A549 (cell line): ENCODE measurements at places on chromosomes 2 and 18. TPM values are rescaled to one million over a fixed set of nuclear protein-coding genes. Genes with fewer than 3 reads are reported as not detected.
A peak's percentile ranks its signal among the peaks of the same experiment; 100 is the strongest.

Gene SERPINB11
- polyA plus RNA-seq = not detected in 3 replicates

Gene ZDBF2
- polyA plus RNA-seq = 1.3 to 1.7 TPM (median 1.5 TPM) in 3 replicates

Gene EPAS1
- 111 to 128 TPM (median 122 TPM) in 3 replicates for polyA plus RNA-seq

Gene RIT2
- not detected in 3 replicates for polyA plus RNA-seq

Gene SERPINB3
- not detected in 3 replicates for polyA plus RNA-seq

Gene GREB1
- 1.1 to 1.4 TPM (median 1.4 TPM) in 3 replicates for polyA plus RNA-seq

DNA sequence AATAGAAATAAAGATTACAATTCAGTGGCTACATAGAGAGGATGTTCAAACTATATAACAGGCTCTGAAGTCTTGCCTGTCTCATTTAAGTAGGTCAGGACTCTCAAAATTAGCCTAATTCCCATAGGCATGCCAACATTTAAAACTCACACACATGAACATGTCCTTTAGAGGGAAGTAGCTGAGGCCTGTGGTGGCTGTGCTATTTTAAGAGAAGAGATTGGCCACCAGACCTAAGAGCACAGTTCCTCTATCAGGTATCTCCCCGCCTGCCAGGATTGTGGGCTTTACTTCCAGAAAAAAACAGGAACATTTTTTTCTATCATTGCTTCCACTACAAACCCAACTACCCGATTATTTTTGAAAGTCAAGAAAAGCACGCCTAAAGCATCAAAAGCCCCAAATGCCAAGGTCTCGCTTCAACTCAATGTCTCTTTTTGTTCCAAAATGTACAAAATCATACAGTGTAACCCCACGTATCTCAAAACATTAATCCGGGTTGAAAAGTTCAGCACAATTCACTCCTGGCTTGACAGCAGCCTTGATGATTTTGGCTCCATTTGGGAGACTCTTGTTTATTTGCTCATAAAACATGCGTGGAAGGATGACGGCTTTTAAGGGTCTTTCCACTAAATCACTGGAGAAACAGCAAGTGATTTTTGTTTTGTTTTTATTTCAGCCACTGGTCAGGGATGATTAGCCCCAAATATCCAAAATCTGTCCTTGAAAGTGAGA lies 15.3 kb downstream of the FHL2 start:
- DNase-seq = no peak

DNA sequence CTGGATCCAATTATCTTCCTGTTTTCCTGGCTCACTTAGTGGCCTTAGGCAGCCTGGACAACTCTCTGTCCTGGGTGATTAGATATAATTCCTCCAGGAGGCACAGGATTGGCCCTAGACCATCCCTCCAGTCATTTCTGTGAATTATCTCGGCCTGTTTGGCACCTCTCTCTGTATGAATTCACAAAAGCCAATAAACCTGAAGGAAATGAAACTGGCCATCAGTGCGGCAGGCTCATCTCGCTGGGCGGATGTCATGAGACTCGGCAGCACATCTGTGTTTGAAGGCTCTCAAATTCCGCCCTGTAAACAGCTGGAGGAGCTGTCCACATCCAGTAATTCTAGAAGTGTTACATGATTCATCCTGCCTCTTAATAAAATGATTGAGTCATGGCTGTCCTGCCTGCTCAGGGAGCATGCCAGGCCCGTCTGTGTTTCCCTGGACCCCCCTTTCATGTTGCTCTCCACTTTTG lies 38.6 kb downstream of the ACOXL start:
- peak; percentile 6 for DNase-seq

DNA sequence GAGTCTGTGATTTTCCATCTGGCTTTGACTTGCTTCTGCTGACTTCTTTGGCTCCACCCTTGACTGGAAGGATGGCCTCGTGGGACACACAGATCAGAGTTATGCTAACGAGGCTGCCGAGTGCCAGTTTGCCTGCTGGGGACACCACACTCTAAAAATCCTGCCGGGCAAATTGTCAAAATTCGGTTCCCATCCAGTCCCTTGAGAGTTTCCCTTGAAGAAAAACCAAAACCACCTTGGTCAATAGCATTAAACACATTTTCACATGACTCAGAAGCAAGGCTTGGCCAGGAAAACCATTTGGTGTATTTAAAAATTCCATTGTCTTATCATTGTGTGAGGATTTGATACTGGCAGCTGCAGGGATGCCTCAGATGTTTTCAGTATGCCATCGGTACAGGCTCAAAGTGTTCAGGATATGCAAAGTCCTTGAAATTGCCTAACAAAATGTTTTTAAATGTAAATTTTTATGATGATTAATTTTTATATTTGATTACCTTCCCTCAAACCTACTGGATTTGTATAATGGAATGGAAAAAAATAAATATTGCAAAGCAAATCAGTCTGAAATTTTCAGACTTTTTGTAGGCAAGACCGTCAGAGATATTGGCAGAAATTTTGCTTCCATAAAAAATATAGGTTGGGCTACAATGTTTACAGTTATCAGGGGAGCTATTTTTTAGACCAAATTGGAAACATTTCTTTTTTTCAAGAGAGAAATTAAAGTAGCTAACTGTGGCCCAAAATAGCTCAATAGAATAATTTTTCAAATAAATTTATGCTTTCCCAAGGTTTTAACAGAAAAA lies 41.6 kb downstream of the KCNE4 start:
- no peak for DNase-seq

DNA sequence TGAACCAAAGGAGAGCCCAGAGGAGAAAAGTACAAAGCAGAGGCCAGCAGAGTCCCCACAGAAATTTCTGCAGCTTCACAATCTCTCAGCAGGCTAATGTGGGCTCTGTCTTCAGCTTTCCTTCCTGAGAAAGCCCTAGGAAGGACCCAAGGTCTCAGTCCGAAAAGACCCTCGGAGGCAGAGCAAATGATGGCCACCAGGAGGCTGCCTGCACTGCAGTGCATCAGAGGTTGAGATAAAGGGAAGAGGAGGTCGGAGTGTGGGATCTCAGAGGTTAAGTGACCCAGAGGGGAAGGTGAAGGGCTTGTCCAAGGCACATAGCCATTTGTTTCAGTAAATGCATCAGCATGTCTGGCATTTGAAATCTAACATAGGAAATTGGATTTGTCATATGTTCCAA lies 299.1 kb upstream of the SLC14A2 start:
- no peak for DNase-seq

- no peak for DNase-seq
These were observed 90.5 kb downstream of the NXPH2 start for GRCh38 chr2:138689705-138690104.

DNA sequence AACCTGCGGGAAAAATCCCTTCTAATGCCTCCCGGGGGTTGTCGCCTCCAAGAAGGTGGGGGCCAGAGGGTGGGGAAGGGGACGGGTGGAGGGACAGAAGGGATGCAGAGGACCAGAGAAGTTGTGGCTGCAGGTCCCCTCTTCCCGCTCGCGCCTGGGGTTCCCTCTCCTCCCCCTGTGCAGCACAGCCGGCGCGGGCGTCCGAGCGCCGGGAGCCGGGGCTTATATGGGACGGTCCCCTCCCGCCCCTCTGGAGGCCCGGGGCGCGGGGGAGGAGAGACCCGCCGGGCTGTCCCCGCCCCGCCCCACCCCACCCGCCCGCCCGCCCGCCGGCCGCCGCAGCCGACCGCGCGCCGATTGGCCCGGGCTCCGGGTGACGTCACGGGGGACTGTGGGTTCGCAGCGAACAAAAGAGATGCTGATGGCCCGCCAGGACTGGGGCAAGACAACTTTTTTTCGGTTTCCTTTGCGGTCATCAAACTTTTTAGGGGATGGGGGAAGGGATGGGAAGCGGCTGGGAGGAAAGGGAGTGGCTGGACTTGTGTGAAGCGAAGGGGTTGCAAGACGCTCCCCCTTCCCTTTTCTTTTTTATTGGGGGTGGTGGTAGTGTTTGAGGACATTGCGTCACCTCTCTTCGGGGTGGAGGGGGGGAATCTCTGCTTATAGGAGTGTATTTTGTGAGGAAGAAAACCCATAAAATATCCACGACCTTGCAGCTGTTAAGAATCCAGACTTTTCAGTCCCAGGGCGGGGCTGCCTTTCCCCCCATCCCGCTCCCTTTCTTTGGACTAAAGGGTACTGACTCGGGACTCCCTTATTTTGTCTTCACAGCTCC lies at the start of gene FN1:
Gene FN1 (minus strand): TSS at position 199 of the 835 bp plus-strand sequence. CDS start 266 bp downstream, outside the sequence.
- DNase-seq = peak; percentile 85

- DNase-seq = no peak
These were observed 110.2 kb upstream of the TRIB2 start for GRCh38 chr2:12606472-12607000.
